ENCODE measurements at places on chromosomes 4 and X.

- no peak for DNase-seq
These were observed 110.6 kb downstream of the MGST2 start for GRCh38 chr4:139776235-139776634.

DNA sequence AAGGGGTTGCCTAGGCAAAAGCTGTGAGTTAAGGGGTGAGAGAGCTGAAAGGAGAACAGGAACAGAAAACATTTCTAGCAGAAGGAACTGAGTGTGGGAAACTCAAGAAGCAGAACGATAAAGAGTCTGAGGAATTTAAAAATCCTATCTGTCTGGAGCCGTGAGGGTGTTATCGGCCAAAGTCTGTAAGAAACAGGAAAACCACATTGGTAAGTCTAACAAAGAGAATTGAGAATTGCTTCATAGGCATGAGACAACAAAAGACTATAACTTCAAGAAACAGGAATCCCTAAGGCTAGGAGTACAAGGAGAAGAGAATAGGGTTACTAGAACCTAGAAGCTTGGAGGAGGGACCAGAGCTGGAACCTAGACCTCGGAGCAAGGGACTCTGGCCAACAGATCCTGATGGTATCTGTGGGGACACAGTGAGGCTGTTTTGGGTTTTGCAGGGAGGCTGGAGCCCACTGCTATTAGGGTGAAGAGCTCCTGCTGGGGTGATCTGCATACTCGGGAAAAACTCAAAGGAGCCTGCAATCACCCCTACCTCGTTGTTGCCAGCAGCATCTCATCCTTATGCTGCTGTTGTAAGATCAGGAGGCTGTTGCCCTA is 175.6 kb downstream of the FBXO8 start:
- no peak for DNase-seq

- no peak for DNase-seq
These were observed 133.2 kb upstream of the ANXA3 start for GRCh38 chr4:78418406-78418805.

DNA sequence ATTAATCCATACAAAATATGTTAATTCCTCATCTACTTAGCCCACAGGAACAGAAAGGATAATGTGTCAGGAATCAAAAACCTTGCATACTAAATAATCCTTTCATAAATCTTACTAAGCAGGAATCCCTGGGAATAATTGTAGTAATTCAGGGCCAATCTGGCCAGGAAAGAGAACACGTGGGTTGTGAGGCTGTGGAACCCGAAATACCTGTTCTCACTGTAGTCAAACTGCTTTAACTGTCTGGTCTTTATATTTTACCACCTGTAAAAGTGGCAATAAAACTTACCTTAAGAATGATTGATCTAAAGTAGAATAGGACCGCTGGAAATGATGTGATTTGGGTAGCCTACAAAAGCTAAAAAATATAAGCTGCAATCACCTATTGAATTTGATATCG is 1620.9 kb downstream of the STIM2 start:
- DNase-seq, result no peak

- DNase-seq, result no peak
These were observed 79.4 kb downstream of the LUZP4 start for GRCh38 chrX:115368876-115369275.

- no peak for DNase-seq
These were observed 192.7 kb downstream of the GABRG1 start for GRCh38 chr4:45931154-45931553.

GRCh38 chrX:152932144-152932543 is 34.3 kb downstream of the ZNF185 start:
- DNase-seq, result no peak

GRCh38 chrX:66676413-66676812 is 37.5 kb upstream of the EDA2R start:
- no peak for DNase-seq

DNA sequence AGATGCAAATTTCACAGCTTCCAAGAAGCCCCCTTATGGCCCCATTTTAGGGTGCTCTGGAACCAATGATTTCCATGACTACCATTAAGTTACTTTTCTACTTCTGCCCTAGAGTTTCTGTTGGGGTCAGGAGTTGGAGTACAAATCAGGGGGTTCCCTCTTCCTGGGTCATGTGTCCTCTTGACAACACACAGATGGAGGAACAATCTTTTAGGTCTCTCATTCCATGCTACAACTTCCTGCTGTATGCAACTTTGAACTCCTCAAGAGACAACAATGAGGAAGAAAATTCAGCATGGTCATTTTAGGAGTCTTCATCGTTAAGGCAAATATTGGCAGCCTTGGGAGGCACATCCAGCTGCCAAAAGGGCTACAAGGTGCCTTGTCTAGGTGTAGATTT is 79.7 kb downstream of the SEL1L3 start:
- DNase-seq, result no peak

GRCh38 chrX:46961574-46962283 is 49.5 kb downstream of the JADE3 start:
- no peak for DNase-seq

DNA sequence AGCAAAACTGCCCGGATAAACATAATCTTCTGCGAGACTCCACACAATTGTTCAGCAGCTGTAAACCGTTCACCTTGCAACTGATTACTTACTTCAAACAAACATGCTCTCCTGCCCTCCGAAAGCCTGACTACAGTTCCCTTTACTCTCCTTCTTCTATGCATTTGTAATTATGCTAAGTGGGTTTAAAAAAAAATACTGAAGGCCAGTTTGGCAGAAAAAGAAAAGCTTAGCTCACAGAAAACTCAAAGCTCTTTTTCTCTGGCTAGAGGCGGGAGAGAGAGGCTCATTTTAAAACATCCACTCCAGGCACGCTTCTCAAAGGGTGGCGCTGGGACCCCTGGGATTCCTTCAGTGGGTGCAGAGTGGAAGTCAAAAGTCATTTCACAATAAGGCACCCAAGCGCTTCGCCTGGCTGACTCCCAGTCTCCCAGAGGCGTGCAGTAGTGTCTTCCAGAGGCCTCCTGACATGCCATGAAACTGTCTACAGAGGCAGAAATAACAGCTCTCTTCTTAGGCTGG is 1.9 kb downstream of the DHRSX start:
- DNase-seq, result no peak

DNA sequence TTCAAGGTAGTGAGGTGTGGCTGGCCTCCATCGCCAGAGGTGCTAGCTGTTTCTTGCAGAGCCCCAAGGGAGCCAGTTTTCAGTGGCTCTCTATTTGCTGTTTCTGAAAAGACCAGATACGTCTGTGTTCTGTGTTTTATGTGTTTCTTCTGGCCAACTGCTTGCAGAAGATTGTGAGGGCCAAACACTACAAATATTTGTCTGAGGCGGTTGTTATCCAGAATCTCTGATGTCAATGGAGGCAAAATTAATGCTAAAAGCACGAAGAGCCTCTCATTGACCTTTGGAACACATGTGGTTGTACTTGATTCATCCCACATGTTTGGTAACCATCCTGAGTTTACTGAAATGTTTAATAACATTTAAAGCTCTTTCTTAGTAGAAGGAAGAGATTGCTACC is 113.9 kb downstream of the CT47B1 start:
- no peak for DNase-seq

DNA sequence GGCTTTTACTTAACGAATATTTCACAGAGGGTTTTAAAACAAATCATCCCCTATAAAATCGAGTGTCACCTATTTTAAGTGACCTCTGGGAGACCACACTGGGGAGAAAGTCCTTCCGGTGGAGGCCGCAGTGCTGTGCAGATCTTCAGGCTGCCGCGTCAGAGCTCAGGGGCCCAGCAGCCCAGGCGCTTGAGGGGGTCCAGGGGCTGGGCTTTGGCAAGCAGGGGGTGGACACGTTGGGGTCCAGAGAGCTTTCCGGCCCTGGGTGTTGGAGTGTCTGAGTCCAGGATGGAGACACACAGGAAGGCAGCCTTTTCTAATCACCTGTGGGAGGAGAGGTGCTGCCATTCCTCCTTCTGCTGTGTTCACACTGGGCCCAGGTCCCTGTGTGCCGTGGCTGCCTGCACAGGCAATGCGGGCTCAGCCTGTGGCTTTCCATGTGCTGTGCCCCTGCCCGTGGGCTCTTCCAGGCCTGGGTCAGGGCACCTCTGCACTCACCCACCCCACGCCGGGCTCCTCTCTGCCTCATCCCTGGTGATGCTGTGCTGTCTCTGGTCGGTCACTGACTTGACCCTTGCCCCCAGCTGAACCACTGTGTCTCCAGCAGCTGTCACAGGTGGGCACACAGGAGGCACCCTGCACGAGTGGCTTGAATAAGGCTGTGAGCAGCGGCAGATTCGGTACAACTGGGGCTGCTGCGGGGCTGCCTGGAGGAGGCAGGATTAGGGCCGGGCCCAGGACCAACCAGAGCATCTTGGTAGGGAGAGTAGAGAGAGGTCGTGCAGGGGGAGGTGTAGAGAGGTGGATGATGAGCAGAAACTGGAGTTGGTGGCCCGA is 10.0 kb downstream of the HTRA3 start:
- no peak for DNase-seq

DNA sequence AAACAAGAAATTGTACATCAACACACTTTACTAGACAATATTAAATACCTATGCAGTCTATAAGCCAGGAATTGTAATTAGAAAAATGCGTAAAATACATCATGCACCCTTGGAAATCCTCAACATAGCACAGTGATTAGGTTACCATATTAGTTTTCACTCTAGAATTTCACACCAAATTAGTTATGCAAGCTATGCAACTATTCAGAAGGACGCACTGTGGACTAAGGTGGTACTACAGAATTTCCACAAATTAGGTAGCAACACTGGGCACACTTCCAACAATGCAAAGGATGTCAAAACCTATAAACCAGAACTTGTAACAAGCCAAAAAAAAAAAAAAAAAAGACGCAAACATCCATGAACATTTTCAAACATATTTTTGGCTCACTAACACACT is 71.1 kb upstream of the ZCCHC13 start:
- DNase-seq, result no peak

- DNase-seq, result no peak
These were observed 92.5 kb upstream of the EDA2R start for GRCh38 chrX:66731398-66731797.

- DNase-seq, result no peak
These were observed 20.3 kb upstream of the FAM9C start for GRCh38 chrX:13064599-13065143.

- peak; percentile 75 for DNase-seq
These were observed 329.4 kb downstream of the HNRNPD start for GRCh38 chr4:82044141-82044993.

DNA sequence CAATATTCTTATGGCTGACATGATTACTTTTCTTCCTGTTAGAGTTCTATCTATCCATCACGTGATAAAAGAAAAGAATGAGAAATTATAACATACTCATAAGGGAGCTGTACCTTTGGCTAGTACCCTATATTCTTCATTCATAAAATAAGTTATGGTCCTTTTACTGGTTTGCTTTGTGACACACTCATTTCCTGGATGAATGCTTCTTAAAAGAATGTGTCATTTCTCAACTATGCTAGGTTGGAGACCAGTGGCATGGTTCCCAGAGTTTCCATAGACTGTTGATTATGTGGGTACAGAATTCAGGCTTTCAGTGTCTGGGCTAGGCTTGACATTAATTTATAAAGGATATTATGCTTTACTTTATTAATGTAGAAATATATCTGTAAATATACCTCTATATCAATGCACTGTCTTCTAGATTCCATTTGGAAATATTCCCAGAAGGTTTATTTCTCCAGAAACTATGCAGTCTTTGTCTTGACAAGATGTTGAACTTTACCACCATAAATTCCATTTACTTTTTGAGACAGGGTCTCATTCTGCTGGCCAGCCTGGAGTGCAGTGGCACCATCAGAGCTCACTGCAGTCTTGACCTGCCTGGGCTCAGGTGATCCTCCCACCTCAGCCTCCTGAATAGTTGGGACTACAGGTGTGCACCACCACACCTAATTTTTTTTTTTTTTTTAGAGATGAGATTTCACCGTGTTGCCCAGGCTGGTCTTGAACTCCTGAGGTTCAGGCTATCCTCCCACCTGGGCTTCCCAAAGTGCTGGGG is 23.8 kb downstream of the NUDT6 start:
- no peak for DNase-seq

DNA sequence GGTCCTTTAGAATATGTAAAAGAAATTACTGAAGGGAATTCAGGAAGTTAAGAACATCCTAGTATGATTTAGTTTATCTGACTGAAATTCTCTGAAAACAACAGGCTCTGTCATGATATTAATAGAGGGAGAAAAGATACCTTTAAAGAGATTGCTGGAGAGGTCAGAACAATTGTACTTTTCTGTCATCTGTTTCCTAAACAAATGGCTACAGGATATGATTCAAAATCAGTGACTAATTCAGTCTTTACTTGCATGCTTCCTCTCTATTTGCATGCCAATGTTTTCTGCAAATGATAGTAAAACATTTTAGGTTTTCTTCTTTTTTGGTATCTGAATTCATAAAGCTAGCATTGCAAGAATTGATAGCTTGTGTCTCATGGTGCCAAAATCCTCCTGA is 616.7 kb upstream of the PCDH7 start:
- no peak for DNase-seq

DNA sequence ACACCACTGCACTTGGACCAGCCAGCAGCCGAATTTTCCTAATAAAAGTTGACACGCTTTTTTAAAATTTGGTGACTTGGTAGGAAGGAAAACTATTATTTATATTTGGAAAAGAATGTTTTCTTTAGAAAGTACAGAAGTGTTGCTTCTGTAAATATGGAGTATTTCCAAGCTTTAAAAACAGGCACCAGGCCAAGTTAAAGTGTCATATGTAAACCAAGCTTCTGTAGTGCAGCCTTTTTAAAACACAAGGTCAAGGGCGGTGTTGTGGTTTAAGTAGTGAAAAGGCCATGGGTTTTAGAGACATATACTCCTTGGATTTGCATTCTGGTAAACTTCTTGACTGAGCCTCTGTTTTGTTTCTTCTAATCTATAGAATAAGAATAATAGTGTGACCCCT is 62.7 kb downstream of the TRIM2 start:
- DNase-seq, result peak; percentile 65

GRCh38 chr4:6649216-6649615 is 8.7 kb downstream of the MRFAP1 start:
- no peak for DNase-seq

GRCh38 chr4:142728233-142728632 is 117.9 kb downstream of the INPP4B start:
- DNase-seq, result no peak

DNA sequence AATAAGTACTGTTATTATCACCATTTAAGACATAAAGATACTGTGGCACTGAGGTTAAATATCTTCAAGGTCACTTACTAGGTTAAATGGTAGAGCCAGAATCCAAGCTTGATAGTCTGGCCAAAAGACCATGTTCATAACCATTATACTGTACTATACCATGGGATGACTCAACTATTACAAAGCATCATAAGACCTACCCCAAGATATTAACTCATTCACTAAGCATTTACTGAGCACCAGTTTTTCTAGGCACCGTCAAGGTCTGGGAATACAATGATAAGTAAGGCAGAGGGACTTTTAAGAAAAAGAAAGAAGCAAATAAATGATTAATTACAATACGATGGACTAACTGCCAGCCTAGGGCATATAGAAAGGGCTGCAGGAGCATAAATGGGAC is 95.5 kb upstream of the KCTD8 start:
- DNase-seq, result no peak

- DNase-seq, result no peak
These were observed 589.7 kb downstream of the SPRY1 start for GRCh38 chr4:123986268-123986798.

All from left renal cortex interstitium (tissue), 4 donors.